ENCODE measurements at places on chromosomes 2 and 18.

DNA sequence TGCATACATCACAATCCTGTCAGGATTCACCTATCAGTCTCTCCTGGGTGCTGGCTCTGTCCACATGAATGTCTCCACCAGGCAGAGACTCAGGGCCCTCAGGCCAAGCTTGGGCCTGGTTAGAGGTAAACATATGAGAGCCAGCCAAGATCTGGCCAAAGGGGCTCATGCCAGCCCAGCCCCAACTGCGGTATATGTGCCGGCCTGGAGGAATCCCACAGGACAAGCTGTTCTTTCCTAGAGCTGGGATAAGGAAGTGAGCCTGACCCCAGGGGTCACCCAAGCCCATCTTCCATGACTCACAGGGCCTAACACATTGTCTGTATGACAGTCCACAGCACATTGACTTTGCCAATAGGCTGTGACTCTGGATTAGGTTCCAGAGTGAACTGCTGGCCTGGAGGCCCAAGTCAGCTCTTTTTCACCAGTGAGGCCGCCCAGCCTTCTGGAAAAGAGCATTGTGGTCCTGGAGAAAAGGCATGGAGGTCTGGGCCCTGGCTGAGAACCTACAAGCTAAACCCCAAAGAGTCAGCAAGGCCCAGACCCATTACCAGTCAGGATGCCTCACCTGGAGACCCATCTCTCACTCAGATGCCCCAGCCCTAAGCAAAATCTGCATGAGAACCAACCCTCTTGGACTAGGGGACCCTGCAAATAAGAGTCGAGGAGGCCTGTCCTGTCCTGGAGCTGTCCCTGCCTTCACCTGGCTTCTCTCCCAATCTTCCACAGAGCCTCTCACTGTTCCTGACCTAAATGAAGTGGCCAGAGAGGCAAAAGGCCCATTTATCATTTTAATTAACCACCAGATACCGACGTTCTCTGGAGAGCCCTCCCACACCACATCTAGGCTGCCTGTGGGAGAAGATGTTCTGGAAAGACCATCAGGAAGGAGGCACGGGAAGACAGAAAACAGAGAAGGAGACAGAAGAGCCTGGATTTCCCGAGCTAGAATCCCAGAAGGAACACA lies 120.9 kb upstream of the PKDCC start:
- DNase-seq, result no peak

- DNase-seq, result no peak
These were observed 79.7 kb upstream of the DOCK10 start for GRCh38 chr2:225122007-225122406.

- DNase-seq, result no peak
These were observed 2.2 kb upstream of the TNS1 start for GRCh38 chr2:218005028-218005427.

DNA sequence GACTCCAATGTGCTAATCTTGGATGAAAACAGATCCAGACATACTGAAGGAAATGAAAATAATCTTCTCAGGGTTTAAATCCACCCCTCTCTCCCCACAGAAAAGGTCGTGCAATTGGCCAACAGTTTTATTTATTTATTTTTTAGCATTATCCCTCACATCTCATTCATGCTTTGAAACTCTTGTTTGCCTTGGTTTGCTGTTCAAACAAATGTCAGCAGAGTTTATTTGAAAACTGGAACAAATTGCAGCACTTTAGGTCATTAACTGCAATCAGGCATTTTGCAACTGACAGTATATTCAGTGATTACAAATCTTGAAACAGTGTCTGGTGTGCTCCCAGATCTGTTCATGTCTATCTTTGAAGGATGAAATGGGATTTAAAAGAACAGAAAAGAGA lies 220.6 kb downstream of the SLC4A10 start:
- DNase-seq, result no peak

DNA sequence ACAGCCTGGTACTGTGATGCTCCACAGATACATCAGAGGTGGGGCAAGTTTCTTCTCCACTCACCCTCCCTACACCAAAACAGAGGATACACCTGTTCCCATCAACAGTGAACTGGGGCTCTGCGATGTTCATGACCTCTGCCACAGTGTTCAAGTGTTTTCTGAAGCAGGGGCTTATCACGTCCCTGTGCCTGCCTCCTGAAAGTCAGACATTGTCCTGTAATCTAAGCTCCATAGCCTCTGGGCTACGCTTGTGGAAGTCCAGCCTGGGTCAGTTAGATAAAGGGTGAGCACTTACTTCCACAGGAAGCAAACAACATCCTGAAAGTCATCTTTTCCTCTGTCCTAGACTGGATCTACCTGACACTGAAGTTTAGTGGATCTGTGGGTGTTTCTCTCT lies 20.2 kb upstream of the MRO start:
- no peak for DNase-seq

Measured in ureter (tissue), 1 donor.